ENCODE measurements at places on chromosomes 6 and 20.

- no peak for DNase-seq
These were observed 689.7 kb upstream of the GJE1 start for GRCh38 chr6:141443032-141443431.

- DNase-seq, result no peak
These were observed 109.8 kb upstream of the SGK1 start for GRCh38 chr6:134427721-134428120.

GRCh38 chr6:98941319-98941718, 6.4 kb downstream of the FBXL4 start:
- DNase-seq, result no peak

DNA sequence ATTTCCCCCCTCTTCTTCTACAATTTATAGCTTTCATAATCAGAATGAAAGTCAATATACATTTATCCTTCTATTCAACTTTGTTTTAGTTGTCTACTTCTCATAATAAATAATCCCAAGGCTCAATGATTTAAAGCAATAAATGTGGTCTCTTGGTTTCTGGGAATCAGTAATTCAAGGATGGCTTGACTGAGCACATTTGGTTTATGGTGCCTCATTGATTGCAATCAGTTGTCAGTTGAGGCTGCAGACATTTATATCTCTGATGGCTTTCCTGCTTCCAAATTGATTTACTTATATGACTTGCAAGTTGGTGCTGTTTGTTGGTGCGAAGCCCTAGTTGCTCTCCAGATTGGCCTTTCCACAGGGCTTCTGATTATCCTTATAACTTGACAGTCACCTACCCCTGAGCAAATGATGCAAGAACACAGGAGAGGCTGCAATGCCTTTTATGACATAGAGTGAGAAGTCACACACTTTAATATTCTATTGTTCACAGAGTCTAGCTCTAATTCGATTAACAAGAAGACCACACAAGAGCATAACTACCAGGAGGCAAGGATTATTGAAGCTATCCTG, 2.7 kb upstream of the CRISP1 start:
- no peak for DNase-seq

- no peak for DNase-seq
These were observed 744.1 kb upstream of the GJE1 start for GRCh38 chr6:141388666-141389065.

DNA sequence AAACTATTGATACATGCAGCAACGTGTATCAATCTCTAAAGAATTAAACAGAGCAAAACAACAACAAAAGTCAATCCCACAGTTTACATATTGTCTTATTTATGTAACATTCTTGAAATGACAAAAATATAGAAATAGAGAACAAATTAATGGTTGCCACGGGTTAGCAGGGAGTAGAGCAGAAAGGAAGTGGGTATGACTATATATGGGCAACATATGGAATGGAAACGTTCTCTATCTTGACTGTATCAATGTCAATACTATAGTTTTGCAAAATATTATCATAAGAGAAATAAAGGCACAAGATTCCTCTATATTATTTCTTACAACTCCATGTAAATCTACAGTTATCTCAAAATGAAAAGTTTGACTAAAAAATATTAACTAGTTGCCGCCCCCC, 12.8 kb downstream of the AK9 start:
- DNase-seq, result no peak

DNA sequence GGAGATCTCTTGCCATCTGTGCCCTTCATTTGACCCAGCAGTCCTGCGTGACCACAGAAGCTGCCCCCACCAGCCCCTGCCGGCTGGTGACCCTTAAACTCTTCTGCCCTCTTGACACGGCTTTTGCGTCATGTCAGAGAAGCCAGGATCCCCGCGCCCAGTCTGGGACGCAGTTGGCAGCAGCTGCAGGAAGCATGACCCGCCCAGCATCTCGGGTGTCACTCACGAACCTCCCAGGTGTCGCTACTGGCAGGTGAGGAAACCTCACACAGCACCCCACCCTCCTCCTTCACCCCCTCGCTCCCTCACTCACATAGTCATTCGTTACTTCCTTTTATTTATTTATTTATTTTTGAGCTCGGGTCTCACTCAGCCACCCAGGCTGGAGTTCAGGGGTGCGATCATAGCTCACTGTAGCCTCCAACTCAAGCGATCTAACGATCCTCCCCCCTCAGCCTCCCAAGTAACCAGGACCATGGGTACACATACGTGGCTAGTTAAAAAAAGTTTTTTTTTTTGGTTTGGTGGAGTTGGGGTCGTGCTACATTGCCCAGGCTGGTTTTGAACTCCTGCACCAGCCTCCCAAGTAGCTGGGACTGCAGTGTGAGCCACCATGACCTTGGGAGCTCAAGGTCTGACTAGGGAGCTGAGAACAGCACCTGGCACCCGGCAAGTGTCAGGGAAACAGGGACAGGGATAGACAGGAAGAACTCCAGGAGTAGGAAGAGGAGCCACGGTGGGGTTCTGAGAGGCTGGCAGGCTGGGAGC, 14.1 kb upstream of the SPDEF start:
- no peak for DNase-seq

- no peak for DNase-seq
These were observed 19.6 kb downstream of the RRBP1 start for GRCh38 chr20:17662333-17663039.

DNA sequence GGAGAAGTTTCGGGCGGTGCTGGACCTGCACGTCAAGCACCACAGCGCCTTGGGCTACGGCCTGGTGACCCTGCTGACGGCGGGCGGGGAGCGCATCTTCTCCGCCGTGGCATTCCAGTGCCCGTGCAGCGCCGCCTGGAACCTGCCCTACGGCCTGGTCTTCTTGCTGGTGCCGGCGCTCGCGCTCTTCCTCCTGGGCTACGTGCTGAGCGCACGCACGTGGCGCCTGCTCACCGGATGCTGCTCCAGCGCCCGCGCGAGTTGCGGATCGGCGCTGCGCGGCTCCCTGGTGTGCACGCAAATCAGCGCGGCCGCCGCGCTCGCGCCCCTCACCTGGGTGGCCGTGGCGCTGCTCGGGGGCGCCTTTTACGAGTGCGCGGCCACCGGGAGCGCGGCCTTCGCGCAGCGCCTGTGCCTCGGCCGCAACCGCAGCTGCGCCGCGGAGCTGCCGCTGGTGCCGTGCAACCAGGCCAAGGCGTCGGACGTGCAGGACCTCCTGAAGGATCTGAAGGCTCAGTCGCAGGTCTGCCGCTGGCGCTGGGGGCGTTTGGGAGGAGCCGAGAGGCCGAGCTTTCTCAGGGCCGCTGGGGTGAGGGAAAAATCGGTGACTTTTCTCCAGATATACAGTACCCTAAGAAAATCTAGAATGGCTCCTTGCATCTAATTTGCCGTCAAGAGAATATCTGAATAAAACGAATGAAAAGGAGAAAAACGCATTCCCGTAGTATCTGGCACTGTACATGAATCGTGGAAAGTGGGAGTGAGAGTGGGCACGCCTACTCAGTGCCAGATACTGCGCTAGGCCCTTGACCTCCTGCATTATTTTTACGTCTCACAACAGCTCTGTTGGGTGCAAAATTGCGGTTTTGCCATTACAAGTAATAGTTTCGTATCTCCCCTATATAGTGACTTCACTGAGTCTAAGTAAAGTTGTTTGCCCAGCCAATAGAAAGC, 1.0 kb downstream of the CALHM6 start:
- DNase-seq, result no peak

- no peak for DNase-seq
These were observed 106.4 kb upstream of the TAB2 start for GRCh38 chr6:149211046-149211571.

DNA sequence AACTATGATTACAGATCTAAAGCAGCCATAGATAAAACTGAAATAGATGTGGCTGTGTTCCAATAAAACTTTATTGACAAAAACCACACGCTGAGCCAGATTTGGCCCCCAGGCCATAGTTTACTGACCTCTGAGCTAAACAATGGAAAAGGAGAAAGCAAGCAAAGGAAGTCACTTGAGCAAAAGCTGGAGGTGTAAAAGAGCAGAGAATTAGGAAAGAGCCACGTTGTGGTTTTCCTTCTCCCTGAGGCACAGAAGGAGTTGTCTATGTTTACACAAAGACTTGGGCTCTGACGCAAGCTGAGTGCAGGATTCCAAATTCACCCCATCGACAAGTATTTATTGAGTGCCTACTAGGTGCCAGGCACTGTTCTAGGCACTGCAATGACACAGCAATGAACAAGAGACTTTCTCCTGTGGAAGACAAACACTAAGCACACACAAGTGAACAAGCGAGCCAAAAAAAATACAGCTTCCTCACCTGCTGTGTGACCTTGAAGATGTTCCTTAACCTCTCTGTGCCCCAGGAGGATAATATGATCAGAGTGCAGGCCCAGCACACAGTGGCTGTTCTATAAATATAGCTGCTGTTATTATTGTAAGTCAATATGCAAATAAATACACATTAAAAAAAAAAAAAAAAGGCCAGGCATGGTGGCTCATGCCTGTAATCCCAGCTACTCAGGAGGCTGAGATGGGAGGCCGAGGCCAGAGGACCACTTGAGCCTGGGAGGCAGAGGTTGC, 75.4 kb upstream of the PTPN1 start:
- DNase-seq, result no peak

- no peak for DNase-seq
These were observed 20.7 kb upstream of the SH3BGRL2 start for GRCh38 chr6:79610306-79611009.

DNA sequence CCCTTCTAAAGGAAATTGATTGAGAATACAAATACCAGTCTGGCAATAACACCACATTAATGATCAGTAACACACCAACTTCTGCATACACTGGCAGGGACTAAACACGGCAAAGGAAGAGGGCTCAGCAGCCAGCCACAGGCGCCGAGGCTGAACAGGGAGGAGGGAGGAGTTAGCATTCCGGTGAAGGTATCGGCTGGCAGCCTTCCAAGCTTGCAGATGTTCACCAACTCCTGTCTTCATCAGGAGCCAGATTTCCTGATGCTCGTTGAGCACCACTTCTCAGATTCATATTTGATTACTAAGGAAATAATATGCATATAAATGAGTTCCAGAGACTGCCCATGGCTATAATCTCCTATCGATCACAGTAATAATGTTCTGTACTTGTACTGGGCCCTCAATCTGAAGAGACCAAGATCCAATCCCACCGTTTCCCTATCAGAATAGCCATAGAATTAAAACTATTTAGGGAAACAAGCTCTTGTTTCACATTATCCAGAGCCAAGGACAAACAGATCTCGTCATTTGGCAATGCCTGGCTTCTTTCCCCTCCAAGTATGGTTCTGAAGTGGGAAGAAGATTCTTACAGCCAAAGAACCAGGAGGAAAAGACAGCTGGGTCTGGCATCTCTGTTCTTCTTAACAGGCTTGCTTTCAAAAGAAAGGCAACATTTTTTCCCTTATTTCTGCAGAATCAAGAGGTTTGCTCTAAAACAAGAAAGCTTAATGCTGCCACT, 42.2 kb downstream of the GFOD1 start:
- peak; percentile 77 for DNase-seq

GRCh38 chr20:40519918-40520317, 169.1 kb downstream of the MAFB start:
- DNase-seq, result no peak

- DNase-seq, result no peak
These were observed 20.7 kb downstream of the TXLNB start for GRCh38 chr6:139271056-139271455.

GRCh38 chr20:10280018-10280908, 61.6 kb downstream of the SNAP25 start:
- DNase-seq, result no peak

- no peak for DNase-seq
These were observed 287.0 kb downstream of the CDC5L start for GRCh38 chr6:44674226-44675155.

DNA sequence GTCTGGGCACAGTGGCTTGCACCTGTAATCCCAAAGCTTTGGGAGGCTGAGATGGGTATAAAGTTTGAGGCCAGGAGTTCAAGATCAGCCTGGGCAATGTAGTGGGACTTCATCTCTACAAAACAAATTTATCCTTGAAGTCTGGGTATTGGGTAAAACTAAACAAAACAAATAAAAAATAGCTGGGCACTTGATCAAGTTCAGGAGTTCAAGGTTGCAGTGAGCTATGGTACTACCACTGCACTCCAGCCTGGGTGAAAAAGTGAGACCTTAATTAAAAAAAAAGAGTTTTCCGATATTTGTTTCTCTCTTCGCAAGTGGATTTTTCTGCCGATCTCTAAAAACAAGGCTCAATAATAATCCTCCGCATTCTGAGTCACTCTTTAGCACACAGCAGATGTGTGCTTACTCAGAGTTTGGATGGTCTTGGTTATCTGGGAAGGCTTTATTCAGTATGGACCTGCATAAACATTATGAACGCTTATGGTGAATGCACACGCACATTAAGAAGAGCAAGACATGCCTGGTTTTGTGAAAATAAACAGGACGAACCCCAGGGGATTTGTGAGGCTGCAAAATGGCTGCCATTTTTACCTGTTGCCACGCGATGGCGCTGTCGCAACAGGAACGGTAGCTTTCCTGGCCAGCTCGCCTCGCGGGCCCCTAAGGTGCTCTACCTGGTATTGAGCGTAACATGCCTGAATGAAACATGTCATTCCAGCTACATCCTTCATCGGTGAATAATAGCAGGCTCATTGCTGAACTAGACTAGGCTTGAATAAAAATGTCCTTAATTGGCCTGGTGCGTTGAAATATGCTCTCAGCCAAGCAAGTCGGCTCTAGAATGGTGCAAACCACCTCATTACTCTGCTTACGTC, 6.0 kb downstream of the OPN5 start:
- peak; percentile 30 for DNase-seq

DNA sequence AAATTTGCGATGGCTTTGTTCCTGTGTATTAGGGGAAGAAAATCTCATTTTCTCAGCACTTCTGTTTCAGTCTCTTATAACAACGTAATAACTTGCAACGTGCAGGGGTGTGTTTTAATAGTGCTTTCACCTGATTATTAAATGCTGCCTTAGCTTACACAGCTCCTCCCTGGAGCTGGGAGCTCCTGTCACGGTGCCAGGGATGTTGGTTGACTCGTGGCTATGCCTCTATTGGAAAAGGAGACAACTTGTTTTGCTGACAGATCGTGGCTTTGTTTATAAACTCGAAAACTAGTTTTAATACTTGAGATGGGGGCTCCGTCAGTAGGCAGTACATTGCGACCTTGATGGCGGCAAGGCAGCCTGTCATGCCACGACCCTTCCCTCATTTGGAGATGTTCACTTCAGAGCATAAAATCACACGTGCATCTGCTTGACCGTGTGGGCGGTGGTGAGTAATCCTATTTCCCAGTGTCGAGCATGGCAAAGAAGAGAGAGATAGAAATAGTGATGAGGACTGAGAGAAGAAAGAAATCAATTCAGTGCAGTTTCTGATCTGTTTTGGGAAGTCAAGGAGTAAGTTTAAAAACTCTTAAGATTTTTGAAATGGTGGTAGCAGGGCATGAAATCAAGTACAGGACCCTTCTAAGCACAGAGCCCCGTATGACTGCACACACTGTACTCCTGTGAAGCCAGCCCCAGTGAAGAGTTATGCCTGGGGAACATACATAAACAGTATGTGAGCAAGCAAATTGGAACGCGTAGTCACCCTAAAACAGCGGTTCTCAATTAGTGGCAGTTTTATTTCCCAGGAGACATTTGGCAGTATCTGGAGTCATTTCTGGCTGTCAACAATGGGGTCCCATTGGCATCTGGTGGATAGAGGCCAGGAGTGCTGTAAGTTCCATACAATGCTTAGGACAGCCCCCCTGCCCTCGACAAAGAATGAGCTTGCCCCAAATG, 147.2 kb downstream of the DOK5 start:
- no peak for DNase-seq

- no peak for DNase-seq
These were observed 857.6 kb upstream of the SLC35B3 start for GRCh38 chr6:9292975-9293374.
